Spinal cord (tissue), 10 donors: ENCODE measurements at places on chromosomes 4 and X.

GRCh38 chrX:10135561-10136399, 21.0 kb upstream of the CLCN4 start:
- DNase-seq, result no peak

DNA sequence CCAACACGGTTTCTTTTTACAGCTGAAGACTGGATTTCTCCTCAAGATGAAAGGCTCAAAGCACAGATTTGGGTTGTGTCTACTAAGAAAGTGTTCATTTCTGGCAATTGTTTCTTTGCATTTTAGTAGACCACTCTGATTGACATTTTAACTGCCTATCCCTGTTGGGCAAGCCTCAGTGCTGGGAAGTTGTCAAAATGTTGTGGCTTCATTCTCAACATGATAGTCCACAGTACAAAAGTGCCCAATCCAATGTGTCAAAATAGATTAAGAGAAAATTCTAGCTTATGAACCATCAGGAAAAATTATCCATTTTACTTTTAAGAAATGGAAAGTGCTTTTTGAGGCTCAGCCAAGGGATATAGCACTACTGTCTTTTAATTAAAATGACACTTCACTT, 323.9 kb upstream of the PRPS2 start:
- no peak for DNase-seq

GRCh38 chrX:134735015-134735414, 76.7 kb upstream of the PLAC1 start:
- DNase-seq, result no peak

- DNase-seq, result no peak
Observed at GRCh38 chrX:135086197-135086854, 34.0 kb downstream of the ETDB start.

DNA sequence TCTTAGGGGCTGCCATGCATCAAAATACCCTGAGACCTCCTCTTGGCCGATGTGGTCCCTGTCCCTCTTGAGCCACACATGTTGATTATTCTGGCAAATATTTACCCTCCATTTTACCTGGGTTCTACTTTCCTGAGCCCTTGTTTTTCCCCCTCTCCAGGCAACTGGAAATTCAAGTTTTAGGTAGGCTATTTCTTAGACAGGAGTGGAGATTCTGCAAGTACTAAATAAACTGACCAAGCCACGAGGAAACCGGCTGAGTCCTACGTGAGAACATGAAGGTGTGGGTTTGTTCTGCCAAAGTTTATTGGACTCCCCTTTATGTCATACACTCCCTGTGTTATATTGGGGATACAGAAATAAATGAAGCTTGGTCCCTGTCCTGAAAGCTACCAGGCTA, 88.1 kb downstream of the RTL5 start:
- DNase-seq, result no peak

DNA sequence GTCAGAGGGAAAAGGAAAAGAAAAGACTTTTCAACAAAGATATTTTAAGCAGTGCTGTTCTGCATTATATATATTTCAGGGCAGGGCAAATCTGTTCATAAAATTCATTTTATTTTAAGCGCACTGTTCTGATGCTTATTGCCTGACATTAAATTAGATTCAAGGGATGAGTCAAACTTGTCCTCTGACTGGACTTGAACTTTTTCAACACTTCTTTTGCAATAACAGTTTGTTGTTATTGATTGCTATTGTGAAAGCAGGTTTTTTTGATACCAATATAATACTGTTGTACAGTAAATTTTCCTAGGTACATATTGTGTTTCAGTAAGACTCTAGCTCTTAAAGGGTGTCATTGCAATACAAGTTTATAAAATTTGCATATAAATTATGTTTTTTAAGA, 481.3 kb downstream of the NAF1 start:
- DNase-seq, result no peak

DNA sequence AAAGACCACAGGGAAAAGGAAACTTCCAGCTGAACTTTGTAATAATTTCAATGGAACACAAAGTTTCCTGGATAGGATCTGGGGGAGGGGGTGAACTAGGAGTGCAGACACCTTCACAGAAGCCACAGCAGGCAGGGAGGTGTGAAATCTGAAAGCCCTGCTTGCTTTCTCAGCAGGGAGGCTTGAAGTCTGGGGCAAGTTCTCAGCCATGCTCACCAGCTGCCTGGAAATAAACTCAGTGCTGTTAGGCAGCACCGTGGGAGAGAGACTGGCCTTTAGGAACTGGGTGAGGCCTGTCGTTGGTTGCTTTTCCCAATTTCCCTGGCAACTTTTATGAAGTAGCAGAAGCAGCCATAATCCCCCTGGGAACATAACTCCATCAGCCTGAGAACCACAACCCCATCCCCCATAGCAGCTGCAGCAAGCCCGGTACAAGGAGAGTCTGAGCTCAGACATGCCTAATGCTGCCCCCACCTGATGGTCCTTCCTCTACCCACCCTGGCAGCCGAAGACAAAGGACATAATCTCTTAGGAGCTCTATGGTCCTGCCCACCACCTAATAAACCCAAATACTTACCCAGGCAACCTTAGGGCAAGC, 39.2 kb upstream of the NMU start:
- no peak for DNase-seq

DNA sequence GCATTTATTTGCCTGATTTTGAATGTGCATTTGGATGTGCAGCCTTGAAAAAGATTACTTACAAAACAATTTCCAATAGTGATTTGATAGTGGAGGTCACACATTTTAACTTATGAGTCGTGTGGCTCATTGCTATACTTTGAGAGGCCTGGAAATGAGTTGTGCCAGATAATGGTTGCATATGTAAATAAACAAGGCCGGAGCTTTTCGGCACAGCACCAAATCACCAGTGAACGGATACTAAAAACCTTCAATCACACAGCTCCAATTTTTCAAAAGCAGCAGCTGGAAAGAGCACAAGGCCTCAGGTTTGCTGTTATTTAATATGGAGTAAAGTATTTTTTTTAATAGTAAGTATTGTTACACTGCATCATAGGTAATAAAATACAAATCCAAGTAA, 57.2 kb downstream of the NPY5R start:
- DNase-seq, result no peak

GRCh38 chrX:2767631-2768455, 16.0 kb downstream of the XG start:
- no peak for DNase-seq

DNA sequence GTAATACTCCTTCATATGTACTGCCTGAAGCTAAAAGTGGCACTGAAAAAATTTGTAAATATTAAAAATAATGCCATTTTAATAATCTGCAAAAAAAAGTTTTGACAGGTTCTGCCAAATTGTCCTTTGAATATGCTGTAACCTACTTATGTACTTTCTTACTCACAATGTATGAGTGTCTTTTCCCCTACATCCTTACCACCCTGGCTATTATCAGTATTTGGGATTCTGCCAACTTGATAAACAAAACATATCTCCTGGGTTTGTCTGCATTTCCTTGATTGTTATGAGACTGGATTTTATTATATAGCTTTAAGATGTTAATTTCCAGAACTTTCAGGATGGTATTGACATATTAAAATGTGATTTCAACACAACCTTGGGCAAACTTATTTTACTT, 187.9 kb downstream of the CHM start:
- DNase-seq, result no peak

DNA sequence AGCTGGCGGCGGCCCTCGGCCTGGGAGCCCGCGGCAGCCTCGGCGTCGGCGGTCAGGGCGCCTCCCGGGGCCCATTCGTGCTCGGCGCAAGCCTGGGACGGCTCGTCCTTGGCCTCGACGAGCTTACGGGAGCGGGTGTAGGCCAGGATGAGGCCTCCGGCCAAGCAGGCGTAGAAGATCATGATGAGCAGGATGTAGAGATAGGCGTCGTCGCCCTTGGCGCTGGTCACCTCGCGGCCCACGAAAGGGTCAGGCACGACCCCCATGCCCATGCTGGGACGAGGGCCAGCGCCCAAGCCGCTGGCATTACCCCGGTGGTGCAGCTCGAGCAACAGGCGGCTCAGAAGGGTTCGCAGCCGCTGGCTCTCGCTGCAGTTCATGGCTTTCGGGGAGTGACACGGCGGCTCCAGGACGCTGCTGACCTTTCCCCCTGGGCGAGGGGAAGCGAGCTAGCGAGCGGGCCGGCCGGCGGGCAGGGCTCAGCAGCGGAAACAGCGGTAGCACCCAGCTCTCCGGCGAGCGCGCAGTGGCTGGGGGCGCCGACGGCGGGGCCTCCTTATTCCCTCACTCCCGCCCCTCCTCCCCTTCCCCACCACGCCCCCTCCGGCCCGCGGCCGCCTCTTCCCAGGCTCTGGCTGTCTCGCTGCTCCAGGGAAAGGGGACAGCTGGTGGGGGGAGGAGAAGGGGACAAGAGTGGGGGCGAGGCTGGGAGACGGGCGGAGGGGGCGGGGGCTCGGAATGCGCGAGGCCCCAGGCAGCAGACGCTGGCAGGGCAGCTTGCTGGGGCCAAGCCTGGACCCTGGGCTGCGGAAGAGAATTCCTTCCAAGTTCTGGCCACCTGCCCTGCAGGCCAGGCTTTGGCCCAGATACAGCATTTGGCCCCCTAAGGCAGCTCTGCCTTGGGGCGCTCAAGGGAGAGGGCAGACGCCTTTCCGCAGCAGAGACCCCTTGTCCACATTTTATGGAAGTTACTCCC, at the start of gene KCNE5:
Gene KCNE5, minus strand, starts transcription at position 532 of the 976 bp plus-strand sequence. Its CDS starts 152 bp downstream, at position 380.
- DNase-seq, result peak; percentile 71

GRCh38 chr4:43693876-43694275, 754.7 kb downstream of the KCTD8 start:
- no peak for DNase-seq

- no peak for DNase-seq
Observed at GRCh38 chr4:150280081-150280895, 202.0 kb downstream of the DCLK2 start.

DNA sequence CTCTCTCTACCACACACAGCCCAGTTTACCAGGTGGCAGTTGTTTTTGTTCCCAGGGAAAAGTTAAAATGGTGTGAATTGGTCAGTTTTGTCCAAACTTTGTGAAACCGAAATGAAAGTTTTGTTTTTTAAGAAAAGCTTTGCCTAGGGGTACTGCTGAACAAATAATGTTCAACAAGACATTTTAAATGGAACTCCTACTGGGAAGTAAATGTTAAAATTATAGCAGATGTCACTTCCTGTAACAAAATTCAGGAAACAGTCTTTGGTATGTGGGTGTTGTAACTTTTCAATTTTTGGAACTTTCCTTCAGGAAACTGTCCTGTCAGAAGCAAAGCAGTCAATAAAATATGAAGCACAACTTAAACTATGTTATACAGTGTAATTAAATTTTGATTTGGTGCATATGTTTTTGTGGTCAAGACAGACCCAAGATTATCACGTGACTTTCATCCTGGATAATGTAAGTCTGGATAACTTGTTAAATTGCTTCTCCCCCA, 79.5 kb downstream of the AFF1 start:
- DNase-seq, result no peak

GRCh38 chr4:60378010-60378409, 822.1 kb upstream of the ADGRL3 start:
- no peak for DNase-seq

DNA sequence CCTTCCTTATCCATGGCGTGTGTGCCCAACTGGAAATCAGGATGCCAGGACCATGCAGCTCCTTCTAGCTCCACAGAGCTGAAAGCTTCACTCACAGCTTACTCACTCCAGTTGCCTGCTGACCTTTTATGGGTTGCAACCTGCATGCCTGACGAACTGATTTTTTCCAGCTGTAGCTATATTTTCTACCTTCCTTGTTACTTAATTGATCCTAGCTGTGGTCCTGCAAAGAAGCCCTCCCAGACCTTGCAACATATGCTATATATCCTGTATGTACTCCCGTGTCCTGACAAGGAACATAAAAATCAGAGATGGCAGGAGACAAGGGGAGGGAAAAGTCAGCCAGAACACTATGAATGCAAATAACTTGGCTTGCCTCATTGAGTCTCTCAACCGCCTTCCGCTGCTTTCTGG, 135.3 kb upstream of the LDB2 start:
- no peak for DNase-seq
